ENCODE measurements at places on chromosomes 11 and 22.

DNA sequence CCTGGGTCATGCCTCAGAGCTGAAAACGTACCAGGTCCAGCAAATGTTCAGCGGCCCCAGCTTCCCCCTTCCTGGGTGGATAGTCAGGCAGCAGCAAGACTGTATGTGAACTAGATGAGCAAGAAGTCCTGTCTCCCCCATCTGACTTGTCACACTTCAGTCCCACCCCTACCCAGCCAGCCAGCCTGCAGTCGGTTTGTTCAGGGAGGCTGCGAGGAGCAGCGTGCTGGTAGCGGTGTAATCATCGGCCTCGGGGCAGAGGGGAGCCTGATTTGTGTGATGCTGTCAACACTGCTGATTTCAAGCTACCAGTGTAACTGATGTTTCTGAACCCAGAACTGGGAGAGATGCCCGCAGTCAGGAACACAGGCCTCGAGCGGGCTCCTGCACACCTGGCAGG is 9.6 kb downstream of the TMEM258 start:
- DNase-seq: no peak

GRCh38 chr11:21820176-21820575 is 372.7 kb upstream of the ANO5 start:
- no peak for DNase-seq

DNA sequence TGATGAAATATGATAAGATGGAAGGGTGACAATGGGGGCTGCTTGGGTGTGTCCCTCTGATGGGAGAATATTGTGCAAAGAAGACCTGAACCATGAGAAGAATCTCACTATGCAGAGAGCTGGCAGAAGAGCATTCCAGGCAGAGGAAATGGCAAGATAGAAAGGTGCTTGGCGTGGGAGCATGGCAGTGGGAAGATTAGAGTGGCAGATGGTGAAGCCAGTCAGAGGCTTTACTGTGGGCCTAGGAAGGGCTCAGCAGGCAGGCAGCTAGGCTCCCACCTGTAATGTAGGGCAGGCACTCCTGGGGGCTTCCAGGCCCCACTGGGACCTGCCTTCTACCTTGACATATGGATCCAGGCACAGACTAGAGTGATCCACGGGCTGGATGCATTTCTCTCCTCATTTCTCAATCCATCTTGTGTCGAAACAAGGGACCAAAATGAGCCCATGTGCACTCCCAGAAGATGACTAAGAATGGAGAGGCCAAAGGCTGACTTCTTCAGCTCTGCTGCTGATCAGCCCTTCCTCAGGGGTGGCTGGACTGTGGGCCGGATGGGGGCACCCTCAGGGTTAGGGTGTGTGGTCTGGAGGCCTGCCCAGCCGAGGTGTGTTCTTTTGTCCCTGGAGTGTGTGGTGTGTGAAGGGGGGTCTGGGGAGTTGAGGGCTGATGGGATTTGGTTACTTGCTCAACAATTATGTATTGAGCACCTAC is 88.3 kb downstream of the TSPAN18 start:
- no peak for DNase-seq

GRCh38 chr11:73143126-73143838 is 1.2 kb upstream of the FCHSD2 start:
- no peak for DNase-seq

DNA sequence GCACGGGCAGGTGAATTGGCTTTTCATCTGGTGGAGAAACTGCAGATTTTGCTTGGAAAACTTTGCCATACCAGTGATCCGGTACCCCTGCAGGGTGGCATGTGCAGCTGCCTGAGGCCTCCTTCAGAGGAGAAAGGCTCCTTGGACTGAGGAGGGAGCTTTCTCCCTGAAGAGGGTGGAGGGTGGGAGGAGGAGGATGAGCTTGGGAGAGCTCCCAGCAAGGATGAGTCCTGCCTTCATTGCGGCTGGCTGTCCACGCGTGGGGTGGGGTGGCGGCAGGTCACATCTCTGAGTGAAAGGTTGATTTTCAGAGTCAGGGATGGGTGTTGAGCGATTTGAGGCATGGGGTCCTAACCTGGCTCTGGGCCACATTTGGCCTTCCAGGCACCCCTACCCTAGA is 96.8 kb downstream of the GRAMD1B start:
- DNase-seq: no peak

GRCh38 chr11:7418906-7419305 is 66.4 kb upstream of the OLFML1 start:
- DNase-seq: no peak

GRCh38 chr11:17521106-17521900 is 22.9 kb downstream of the USH1C start:
- no peak for DNase-seq

GRCh38 chr11:119789766-119790407 is 60.9 kb upstream of the NECTIN1 start:
- no peak for DNase-seq

GRCh38 chr11:101477926-101478325 is 105.9 kb downstream of the TRPC6 start:
- no peak for DNase-seq

DNA sequence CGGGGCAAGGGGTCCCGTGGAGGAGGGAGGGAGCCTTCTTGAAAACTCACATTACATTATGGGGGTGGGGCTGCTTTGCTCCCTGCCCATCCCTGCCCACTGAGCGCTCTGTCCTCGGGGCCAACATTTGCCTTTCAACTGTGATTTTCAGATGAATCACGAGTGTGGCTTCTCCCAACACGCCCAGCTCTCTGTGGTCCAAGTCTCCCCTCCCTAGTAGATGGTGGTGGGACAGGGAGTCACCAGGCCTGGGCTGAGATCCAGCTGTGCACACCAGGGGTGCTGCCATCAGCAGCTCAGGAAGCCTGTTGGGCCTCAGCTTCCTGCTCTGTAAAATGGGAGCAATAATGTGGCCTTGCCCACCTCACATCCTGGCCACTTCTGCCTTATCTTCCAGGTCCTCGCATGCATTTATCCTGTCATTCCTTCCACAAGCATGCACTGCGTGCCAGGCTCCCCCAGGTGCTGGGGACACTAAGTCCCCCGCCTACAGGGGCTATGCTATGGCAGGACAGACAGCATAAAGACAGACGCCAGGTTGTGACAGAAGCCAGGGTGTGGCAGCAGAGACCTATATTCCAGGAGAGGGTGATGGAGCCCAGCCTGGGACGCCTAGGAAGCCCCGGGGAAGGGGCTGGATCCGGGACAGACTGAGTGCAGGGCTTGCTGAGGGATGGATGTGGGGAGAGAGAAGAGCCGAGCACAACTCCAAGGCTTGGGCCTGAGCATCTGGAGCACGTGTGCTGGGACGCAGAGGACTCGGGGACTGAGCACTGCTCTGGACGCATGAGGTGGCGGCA is 30.5 kb downstream of the NFAM1 start:
- no peak for DNase-seq

DNA sequence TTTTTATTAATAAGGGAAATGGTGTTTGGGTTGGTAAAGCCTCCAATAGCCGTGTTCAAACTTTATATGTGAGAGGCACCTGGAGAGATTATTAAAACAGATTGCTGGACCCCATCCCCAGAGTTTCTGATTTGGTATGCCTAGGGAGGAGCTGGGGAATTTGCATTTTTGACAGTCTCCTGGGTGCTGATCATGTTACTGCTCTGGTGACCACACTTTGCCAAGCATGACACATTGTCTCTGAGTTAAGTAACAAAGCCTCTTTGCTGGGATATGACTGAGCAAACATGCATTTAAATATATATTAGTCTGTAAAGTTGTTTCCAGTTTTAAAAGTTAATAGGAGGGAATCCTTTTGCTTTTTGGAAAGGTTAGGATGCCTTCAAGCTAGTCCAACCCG is 140.4 kb downstream of the NAV2 start:
- no peak for DNase-seq

GRCh38 chr11:71293961-71294782 is 41.8 kb upstream of the SHANK2 start:
- no peak for DNase-seq

DNA sequence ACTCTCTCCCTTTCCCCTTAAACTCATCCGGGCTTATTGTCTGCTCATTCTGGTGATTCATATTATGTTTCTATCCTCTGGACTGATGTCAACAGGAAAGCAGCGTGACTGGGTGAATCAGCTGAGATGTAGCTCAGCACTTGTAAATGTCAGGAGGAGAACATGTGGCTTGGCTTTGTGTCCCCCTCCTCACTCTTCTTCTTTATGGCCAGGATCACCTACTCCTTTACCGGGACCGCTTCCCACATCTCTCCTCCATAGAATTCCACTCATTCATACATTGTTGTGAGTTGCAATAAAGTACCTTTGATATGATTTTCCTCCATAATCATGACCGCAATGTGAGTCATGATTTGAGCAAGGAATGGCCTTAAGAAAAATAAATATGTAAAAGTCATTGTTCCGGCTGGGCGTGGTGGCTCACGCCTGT is 15.8 kb upstream of the SYN3 start:
- DNase-seq: no peak

DNA sequence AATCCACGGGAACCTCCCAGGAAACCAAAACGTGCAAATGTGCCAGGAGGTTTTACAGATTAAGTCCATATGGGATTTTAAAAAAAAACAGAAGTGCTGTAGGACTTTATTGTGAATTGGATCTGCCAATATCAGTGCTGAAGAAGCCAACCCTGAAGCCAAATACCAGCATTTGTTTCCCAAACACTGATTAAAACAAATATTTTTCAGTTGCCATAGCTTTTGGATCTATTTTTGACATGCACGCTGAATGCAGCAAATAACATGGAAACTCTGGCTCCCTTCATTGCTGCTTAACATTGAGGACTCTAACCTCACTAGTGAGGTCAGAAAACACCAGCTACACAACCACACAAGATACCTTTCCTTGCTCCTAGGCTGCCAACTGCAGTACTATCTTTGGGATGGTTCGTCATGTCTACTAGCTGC is 28.4 kb upstream of the SIK2 start:
- no peak for DNase-seq

DNA sequence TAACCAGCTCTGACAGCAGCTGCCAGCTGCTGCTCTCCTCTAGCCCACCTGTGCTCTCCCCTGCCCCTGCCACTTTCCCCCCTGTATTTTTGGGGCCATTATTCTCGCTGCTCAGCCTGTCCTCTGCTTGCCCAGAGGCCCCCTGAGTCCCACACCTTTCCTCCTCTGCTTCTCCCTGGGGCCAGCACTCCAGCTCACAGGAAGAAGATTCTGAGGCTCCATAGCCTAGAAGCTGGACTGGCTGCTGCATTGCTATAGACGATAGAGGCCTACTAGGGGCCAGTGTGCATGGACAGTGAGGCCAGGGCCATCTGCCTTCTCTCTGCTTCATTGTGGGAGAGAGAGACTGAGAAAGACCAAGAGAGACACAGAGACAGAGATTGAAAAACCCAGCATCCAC is 679 bp downstream of the OMP start:
- no peak for DNase-seq

DNA sequence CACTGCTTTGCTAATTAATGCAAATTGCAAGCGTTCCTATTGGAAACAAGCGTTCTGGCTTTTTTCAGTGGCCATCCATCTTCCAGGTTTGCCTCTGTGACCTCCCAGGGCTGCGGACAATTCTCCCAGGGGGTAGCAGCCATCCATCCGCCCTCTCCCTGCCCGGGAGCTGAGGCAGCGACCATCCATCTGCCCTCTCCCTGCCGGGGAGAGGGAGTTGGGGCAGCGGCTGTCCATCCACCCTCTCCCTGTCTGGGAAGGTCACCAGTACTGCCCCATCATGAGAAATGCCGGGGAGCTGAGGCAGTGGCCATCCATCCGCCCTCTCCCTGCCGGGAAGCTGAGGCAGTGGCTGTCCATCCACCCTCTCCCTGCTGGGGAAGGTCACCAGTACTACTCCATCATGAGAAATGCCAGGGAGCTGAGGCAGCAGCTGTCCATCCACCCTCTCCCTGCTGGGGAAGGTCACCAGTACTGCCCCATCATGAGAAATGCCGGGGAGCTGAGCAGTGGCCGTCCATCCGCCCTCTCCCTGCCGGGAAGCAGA is 394.7 kb downstream of the BRD1 start:
- DNase-seq: no peak

- DNase-seq: no peak
Observed at GRCh38 chr22:28075358-28075981, 156.4 kb upstream of the PITPNB start.

DNA sequence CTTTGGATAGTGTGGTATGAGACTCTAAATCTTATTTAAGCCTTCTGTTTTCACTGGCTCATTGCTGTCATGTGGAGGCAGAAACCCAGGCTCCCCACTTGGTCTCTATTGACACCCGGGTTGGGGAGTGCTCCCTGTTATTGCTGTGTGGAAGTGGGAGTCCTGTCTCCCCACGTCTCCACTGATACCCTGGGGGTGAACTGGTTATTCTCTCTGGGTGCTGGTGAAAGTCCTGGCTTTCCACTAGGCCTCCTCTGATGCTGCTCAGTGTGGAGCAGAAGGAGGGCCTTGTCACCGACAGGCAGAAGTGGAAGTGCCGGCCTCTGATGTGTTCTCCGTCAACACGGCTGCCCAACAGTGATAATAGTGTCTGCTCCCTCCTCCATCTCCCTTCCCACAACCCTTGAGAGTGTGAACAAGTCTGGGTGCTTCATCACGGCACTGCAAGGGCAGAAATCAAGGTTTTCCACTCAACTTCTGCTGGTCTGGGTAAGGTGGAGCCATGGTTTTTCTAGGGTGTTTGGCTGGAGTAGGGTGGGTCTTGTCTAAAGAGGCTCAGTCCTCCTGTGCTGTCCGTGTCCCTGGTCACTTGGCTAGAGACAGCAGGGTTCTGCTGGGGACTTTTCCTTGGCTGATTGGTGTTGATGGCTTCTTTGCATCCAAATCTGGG is 240.7 kb upstream of the B3GAT1 start:
- DNase-seq: no peak

GRCh38 chr11:132941024-132941646 is 591.2 kb downstream of the OPCML start:
- DNase-seq: no peak

- DNase-seq: no peak
Observed at GRCh38 chr11:24556693-24557092, 59.8 kb downstream of the LUZP2 start.

GRCh38 chr11:9629064-9629463 is 34.8 kb upstream of the SWAP70 start:
- DNase-seq: no peak

DNA sequence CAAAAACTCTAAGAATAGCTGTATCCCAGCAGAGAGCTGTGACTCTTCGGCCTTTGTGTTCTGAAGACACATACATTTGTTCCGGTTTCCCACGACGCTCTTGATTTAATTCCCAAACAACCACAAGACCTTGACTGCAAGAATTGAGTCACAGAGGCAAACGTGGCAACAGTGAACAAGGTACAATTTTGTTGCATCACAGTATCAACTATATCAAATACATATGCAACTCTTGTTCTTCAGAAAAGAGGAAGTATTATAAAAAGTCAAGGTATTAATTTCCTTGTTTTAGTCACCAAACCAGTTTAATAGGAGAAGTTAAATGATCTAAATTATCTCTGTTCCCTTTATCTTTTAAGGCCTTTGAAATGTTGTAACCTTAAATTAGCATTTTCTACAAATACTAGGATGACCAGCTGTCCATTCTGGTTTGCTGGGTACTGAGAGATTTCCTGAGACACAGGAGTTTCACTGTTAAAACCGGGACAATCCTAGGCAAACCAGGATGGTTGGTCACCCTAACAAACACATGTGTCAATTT is 11.1 kb downstream of the HPS5 start:
- DNase-seq: no peak
